Central memory CD4-positive, alpha-beta T cell (primary cell): ENCODE measurements at places on chromosomes 6 and 20.

- no peak for DNase-seq
Measured at GRCh38 chr6:109348226-109348625, 34.0 kb downstream of the CD164 start.

GRCh38 chr20:10940941-10941340 is 267.1 kb upstream of the JAG1 start:
- no peak for DNase-seq

GRCh38 chr20:57570920-57571319 is 10.0 kb downstream of the PCK1 start:
- DNase-seq: no peak

DNA sequence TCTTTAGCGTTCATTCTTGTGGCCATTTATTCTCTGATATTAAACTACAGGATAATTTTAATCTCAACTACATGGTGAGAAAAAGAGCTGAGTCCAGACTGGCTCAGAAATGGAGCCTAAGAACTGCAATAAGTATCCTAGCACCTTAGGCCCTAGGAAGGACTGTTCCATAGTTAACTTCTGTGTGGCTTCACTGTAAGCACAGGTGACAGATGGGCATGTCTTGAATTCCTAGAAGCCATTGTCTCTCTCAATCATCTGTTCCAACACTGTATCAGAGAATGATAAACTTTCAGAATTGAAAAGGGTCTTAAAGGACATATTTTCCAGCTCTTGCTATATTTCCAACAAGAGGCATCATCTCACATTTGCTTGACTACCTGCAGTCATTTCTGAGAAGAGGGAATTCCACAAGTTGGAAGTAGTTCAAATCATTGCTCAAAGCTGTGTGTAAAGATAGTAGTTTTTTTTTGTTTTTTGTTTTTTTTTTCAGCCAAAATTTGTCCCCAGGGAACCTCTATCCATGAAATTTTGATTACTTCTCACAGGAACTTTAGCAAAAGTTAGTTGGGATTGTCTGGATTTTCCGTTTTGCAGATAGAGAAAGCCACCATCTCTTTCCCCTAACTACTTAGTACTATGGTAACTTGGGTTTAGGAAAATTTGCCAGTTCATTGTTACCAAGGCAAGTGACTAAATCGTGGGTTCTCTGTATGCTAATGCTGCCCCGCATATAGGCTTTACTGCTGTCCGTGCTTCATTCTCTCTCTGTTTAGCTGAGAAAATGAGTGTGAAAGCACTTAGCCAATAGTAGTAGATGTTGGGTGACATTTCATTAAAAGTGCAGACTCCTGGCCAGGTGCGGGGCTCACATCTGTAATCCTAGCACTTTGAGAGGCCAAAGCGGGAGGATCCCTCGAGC is 47.2 kb downstream of the KCNS1 start:
- DNase-seq: no peak

DNA sequence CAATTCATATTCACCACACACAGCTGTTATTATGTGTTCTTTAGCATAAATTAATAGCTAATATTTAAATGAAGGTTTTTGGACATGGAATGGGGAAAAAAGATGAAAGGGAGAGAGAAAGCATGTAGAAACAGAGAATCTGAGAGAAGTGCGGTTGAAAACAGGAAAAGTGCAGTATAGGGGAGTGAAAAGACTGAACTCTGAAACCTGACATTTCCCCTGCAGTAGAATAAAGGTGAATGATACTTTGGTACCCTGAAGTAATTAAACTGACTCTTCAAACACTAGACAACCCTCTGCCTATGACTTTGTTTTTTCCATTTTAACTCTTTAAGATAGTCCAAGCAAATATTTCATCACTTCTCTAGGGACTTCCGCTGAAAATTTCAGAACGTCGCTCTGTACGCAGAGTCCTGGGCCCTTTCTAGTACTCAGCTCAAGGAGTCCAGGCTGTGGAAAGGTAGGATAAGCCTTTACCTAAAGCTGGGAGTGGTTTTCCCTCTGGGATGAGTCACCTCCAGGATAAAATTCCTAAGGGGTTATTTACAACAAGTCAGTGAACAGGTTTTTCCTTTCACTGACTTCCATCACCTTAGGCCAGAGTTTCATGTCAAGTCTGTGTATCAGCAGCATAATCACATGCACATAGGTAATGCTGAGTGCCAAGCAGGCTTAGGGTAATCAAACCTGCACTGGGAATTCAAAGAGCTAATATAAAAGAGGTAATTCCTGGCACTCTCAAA is 614.5 kb downstream of the PKHD1 start:
- DNase-seq: no peak

DNA sequence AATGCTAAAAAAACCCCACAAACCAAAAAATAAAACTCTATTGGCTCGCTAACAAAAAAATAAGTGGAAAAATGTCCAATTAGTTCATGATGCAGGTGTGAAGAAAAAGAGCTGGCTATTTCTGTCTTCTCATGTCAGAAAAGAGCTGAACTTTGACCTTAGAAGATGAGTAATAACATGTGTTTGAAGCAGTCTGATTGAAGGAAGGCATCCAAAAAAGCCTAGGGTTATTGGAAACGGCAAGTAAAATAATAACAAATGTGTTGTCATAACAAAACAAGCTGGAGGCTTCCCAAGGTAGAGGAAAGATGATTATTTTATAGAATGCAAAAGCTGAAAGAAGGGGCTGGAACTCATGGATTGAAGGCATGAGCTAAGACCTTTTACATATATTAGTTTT is 94.4 kb upstream of the FAM184A start:
- DNase-seq: no peak

GRCh38 chr6:150992703-150993102 is 127.2 kb downstream of the MTHFD1L start:
- DNase-seq: no peak

DNA sequence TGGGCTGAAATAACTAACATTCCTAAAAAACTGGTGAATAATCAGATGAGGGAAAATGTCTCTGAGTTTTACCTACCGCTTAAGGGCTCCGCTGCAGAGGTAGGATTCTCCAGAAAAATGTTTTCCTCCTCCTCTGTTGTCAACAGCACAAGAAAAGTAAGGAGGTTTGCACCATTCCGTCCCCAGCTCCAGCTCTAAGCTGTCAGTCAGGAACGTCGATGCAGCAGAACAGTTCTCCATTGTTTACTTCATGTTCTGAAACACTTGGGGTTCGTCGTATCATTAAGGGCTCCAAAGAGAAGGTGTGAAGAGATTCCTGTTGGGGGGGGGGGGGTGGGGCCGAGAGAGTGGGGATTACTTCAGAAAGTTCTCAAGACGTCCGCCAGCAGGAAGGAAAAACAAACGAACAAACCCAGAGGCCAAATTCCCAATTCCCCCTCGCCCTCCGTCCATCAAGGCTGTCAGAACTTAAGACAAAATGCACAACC is 734 bp downstream of the MMS22L start:
- no peak for DNase-seq

- DNase-seq: peak; percentile 66
Measured at GRCh38 chr20:53216856-53217576, 244.9 kb downstream of the TSHZ2 start.

DNA sequence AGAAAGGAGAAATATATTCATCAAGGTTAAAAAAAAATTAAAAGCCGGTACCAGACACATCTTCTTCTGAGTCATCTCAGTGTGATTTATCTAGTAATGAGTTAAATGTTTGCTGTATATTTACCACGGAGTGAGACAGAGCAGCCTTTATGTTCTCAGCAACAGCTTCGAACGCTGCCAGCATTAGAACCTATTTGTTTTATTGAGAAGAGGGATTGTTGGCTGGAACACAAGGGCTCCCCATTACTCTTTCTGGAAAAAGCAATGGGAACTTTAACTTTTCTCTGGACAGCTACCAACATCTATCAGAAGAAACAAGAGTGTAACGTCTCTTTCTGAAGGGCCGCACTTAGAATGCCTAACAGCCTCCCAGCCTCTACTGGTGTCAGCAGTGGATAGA is 105.3 kb upstream of the TAB2 start:
- DNase-seq: no peak

DNA sequence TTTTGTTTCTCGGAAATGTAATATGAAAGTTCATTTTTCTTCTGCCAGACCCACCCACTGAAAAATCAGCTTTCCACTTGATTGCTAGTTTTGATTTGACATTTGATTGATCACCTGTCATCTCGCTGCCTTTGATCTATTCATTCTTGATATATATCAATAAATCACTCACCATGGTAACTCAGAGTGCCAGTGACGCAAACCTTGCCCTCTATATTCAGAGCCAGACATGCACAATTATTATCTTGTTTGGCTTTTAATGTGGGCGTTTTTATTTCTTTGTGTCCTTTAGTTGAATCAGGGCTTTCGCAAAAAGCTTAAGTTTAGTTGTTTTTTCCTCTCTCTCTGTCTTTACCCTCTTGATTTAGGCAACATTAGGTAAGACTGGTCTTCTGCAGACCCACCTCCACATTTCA is 2.0 kb downstream of the TSHZ2 start:
- peak; percentile 67 for DNase-seq

DNA sequence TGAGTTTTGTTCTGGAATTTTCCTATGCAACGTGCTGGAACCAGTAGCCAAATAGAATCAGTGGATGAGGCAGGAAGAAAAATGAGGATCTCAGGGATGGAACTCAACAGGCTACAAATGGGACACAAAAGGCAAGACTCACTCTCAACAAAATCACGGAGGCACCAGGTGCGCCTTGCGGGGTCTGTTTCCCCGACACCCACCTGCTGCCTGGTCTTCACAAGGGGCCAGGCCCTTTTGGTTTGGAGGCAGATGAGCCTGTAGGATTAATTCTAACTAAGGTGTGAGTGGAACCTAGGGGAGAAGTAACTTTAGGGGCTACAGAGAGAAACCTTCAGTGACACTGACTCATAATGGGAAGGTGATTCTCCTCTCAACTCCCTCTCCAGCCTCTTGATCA is 56.5 kb downstream of the ZNF831 start:
- no peak for DNase-seq

GRCh38 chr6:140677781-140678528 is 1303.5 kb upstream of the CITED2 start:
- DNase-seq: no peak

- DNase-seq: no peak
Measured at GRCh38 chr20:54458219-54458618, 17.2 kb upstream of the DOK5 start.

DNA sequence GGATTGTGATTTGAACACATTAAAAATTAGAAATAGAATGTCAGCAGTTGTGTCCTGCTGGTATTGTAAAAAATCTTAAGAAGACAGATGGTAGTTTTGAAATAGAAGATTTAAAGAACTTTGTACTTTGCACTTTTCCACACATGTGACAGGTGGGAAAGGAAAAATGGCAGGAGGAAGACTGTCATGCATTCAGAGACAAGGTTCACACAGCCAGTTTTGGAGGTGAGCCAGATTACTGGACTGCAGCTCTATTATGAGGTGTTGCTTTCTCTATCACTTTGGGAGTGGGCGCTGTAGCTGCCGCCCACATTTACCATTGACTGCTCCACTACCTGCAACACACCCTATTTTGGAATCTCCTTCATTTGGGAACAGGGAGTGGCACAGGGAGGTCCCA is 12.1 kb upstream of the NDUFAF4 start:
- DNase-seq: no peak

GRCh38 chr6:18602931-18603330 is 215.8 kb downstream of the RNF144B start:
- no peak for DNase-seq

GRCh38 chr20:44123874-44124535 is 63.0 kb downstream of the JPH2 start:
- DNase-seq: no peak

GRCh38 chr6:84027340-84028181 is 6.0 kb upstream of the MRAP2 start:
- no peak for DNase-seq

- DNase-seq: no peak
Measured at GRCh38 chr6:56073761-56074160, 173.6 kb downstream of the COL21A1 start.

GRCh38 chr20:5390720-5391119 is 74.0 kb upstream of the PROKR2 start:
- no peak for DNase-seq

- DNase-seq: no peak
Measured at GRCh38 chr20:49104365-49104648, 58.2 kb downstream of the CSE1L start.

DNA sequence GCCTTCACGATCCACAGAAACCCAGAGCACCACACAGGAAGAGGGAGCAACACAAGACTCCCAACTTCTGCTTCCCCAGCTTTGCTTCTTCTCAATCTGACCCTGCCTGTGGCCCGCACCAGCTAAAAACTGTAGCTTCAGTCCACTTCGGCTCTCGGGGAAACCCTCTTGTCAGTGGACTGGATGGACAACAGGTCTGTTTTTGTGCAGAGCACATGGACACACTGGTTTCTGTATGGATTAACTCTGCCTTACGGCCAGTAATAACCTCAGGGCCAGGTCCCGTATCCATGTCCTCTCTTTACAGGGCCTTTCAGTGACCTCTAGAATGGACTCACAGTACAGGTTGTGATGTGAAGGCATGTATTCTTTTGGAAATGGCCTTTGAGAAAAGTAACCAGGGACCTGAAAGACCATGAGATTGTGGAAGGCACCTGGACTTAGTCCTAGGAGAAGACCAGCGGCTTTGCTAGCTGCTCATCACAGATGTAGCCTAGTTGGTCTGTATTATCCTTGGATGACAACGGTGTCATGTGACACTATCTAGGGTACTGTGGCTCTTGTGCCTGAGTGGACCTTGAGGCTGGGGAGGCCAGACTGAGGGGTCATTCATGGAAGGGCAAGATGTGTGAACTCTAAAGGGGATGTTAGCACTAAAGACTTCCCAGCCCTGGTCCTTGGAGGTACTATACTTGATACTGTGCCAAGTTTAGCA is 5.8 kb downstream of the POLR1C start:
- DNase-seq: no peak

- no peak for DNase-seq
Measured at GRCh38 chr6:34285448-34286164, 36.8 kb upstream of the SMIM29 start.

- DNase-seq: no peak
Measured at GRCh38 chr6:14671261-14671681, 553.7 kb downstream of the CD83 start.

DNA sequence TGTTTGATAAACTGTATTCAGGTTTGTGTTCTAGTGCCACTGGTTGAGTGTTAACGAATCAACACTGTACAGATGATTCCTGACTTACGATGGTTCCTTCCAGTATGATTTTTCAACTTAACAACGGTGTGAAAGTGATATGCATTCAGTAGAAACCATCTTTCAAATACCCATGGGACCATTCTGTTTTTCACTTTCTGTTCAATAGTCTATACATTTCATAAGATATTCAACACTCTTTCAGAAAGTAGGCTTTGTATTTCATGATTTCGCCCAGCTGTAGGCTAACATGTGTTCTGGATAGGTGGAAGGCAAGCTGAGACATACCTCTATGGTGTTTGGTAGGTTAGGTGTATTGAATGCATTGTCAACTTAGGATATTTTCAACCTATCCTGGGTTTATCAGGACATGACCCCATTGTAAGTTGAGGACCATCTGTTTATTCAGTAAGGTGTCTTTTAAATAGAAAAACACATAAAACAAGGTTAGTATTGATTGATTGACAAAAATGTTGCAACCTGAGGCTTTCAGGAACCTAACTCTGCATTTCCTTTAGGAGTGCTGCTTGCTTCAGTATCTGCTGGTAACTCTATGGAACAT is 32.3 kb downstream of the SYNJ2 start:
- DNase-seq: no peak

- peak; percentile 18 for DNase-seq
Measured at GRCh38 chr6:108635505-108636226, 74.9 kb downstream of the FOXO3 start.
